Pulmonary artery endothelial cell (primary cell): ENCODE measurements at places on chromosomes 3 and 15. TPM values are rescaled to one million over a fixed set of nuclear protein-coding genes. Genes with fewer than 3 reads are reported as not detected.

TP63 gene
- total RNA-seq, result 0.11 TPM in 1 of 2 replicates, not detected in the other

HTR3E gene
- total RNA-seq, result not detected in 2 replicates

GRCh38 chr3:142104763-142105162 is 44.6 kb downstream of the TFDP2 start:
- no peak for DNase-seq

DNA sequence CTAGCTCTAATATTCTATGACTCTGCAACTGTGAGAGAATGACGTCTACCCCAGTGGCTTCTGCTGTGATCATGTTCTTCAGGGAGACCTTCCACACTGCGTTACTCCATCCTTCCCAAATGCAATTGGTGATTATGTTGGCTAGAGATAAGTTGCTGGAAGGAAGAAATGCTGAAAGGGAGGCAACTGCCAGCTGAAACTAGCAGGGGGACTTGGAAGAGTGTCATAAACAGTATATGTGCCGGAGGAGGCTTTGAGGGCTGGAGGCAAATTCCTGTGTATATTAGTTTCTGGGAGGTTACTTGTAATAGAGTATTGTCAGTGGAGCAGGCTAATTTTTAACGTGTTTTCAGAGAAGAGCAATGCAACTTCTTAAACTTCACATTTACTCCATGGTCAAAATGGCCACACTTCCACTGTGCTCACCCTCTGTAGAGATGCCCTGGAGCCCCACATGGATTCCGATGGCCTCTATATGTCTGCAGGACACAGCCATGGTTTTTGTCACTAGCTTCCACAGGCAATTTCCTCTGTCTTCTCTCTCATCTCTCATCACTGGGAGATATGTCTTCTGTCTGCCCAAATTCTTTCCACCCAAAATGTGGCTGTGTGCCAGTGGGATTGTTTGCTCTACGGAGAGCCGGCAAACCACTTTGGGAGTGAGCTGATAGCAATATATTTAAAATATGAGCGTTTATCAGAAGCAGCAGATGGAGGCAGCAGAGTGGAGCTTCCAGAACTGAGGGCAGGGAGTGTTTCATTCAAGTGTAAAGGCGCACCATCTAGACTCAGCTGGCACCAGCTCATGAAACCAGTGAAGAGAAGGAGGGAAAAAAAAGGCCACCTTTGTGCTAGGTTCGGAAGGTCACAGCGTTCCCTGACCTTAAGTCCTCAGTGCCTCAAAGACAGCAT is 13.3 kb upstream of the CD47 start:
- DNase-seq, result no peak

CCR5 gene
- not detected in 2 replicates for total RNA-seq
